ENCODE measurements at places on chromosomes 3 and 15.

GRCh38 chr3:48619541-48620524 lies 1.7 kb downstream of the TMEM89 start:
- DNase-seq: no peak

- DNase-seq: no peak
Observed at GRCh38 chr15:98952381-98952803, 55.2 kb downstream of the PGPEP1L start.

GRCh38 chr15:31024979-31025378 lies 33.6 kb upstream of the MTMR10 start:
- no peak for DNase-seq

DNA sequence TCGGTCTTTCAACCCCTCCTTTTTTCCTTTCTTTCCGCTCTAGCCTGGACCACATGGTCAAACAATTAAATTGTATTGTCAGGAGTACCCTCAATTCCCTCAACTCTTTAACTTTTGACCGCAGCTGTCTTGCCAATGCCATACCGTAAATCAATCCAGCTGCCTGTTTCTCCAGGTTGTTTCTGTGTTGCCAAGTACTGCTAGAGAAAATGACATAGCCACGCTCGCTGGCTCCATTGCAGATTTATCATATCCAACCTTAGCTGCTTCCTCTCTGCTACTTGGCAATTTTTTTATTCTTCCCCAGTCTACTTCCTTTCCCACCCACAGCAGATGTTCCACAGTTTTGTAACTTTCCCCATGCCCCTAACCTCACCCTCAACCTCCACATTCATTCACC lies 60.0 kb downstream of the ZNF385D start:
- no peak for DNase-seq

- no peak for DNase-seq
Observed at GRCh38 chr3:188122571-188123169, 31.3 kb upstream of the LPP start.

All from NCI-H1436 treated with DMSO at 0.1 percent for 48 hours (cell line).